Right renal pelvis (tissue), 4 donors: ENCODE measurements at places on chromosomes 6 and 20. TPM values are rescaled to one million over a fixed set of nuclear protein-coding genes. Genes with fewer than 3 reads are reported as not detected.

DNA sequence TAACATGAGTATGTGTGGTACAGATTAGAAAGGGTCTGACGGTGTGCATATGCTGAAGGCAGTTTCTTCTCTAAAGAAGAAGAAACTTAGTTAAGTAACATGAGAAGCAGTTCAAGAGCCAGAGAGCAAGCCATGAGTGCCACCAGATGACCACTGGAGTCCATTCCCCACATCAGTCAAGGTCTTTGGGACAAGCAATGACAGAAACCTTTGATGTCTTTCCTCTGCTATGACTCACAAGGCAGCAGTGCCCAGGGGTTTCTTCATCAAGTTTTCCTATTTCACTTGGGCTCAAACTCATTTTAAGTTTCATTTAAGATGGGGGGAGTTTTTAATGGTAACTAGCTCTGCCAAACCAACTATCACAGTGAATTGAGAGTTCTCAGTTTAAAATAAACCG is 303.8 kb upstream of the TBX18 start:
- no peak for DNase-seq

Gene LY6G5B
- 14.5 TPM for polyA plus RNA-seq

Gene BMP5
- 3.6 TPM for polyA plus RNA-seq

- DNase-seq = no peak
These were observed 212.1 kb upstream of the SOX4 start for GRCh38 chr6:21381331-21381963.

DNA sequence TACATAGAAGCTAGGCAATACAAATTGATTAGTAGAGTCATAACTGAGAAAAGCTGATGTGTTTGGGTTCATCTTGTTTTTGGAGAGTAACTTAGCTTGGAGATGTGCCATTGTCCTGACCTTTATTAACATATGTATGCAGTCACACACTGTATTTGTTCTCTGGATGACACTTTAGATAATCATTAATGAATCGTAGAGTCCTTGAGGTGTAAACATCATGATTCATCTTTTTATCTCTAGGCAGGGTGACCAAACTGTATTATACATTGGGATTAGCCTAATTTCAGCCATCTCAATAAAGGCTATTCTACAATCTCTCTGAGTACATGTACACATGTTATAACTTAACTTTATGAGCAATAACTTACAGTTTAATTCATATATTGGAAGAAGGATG is 3.6 kb upstream of the MTCL3 start:
- DNase-seq = no peak

- DNase-seq = no peak
These were observed 2.2 kb downstream of the APCDD1L start for GRCh38 chr20:58512808-58513552.

GRCh38 chr6:15985379-15985959 is 143.4 kb upstream of the MYLIP start:
- no peak for DNase-seq

DNA sequence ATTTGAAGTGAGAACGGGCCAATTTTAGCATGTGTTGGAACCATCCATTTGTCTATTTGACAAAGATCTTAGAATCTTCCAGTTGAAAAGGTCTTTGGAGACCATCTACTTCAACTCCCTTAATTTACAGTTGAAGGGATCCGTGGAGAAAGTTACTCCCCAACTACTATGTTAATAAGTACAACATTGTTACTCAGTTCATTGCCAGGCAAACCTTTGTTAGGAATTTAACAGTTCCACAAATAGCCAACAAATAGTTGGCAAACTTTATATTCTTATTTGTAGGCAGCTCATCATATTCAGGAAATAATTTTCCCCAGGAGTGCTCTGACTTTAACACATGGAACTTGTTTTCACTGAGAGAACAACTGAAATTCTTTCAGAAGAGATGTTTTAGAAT is 81.0 kb upstream of the FLRT3 start:
- no peak for DNase-seq

Gene GINS1
- 17.2 TPM for polyA plus RNA-seq

DNA sequence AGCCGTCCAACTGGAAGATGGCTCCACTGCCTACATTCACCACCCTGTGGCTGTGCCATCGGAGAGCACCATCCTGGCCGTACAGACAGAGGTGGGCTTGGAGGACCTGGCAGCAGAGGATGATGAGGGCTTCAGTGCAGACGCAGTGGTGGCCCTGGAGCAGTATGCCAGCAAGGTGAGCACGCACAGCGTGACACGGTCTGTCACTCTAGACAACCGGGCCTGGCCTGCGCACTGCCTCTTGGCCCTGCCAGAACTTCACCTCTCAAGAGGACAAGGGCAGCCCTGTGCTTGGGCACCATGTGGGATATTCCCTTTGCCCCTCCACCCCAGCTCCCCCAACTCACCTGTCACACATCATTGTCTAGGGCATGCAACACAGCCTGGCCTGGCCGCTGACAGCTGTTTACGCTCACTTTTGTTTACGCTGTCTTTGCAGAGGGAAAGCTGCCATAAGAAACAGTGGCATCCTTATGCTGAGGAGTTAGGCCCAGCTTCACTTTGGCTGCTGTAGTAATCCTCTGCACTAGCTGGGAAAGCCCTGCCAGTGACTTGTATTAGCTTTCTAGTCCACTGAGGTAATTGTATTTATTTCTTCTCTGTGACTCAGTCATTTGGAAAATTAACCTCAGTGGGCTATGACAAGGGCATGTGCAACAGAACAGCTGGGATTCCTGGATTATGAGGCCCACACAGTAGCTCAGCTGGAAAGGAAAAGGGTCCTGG is 9.8 kb upstream of the DEF6 start:
- no peak for DNase-seq

- DNase-seq = no peak
These were observed 10.4 kb upstream of the ZFAND3 start for GRCh38 chr6:37809197-37809543.

DNA sequence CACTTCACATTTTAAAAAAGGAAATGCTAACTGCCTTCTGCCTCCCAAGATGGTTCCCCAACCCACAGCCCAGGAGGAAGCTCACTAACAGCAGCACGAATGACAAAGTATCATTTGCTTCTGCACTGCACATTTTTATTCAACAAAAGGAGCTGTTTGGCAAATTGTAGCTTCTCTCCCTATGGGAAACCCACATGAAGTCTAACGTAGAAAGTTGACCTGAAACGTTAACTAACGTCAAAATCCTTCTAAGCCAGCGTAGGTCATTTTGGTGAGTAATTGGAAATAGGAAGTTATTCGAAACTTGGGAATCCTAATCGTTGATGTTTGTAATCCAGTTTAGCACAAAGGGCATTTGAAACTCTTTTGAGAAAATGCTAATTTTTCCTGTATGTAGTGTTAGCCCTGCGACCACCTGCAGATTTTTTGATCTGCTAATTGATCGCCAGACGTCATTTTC is 2.9 kb downstream of the SALL4 start:
- no peak for DNase-seq

- no peak for DNase-seq
These were observed 100.4 kb downstream of the AFG1L start for GRCh38 chr6:108395297-108395696.

DNA sequence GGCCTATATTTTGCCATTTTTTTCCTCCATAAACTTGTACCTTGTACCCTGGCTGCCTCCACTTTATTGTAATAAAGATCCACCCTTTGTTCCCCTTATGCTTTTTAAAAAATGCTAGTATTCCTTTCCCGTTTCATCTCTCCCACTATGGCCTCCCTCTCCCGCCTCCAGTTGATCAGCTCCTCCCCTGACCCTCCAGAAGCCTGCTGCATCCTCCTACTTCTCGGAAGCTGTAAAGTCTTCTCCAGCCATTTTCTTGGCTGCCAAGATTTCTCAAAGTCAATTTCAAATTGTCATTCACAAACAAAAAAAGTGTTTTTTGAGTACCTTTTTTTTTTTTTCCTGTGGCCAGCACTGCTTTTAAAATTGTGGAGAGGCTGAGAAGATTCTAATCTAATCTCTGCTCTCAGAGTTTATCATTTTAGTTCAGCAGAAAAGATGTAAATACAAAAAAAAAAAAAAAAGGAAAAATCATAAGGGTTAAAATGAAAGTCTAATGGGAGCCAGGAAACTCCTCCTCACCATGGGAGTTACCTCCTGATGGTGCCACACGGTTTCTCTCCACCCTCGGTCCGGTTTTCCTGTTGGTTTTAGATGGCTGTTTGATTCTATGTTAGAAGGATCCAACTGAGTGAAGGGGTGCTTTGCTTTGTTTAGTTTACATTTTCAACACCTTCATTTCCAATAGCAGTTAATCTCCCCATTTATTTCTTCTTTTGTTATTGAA is 103.0 kb upstream of the KCNK16 start:
- no peak for DNase-seq

Gene CALHM5
- 3.1 TPM for polyA plus RNA-seq

GRCh38 chr20:63074182-63074581 is 67.4 kb upstream of the BHLHE23 start:
- no peak for DNase-seq

Gene GRM1
- polyA plus RNA-seq = 0.20 TPM

Gene EYS
- 0.77 TPM for polyA plus RNA-seq

- no peak for DNase-seq
These were observed 2.5 kb downstream of the LY6G6D start for GRCh38 chr6:31717499-31718222.

GRCh38 chr20:57913156-57913930 is 203.5 kb upstream of the PMEPA1 start:
- DNase-seq = no peak

DNA sequence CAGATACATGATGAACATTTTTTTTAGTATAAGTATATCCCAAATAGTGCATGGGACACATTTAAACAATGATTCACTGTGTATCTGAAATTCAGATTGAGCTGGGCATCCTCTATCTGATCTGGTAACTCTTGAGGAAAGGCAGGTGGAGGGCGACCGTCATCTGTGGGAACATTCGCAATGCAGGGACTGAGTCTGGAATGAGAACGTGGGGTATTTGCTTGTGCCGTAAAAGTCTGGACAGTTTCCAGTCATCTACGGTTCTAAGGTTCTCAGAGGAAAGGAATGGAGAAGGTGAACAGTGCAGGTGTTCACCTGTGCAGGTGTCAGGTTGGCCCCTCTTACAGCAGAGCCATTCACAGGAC is 22.6 kb downstream of the CTCFL start:
- DNase-seq = no peak

GRCh38 chr6:99066044-99066443 is 118.3 kb upstream of the FBXL4 start:
- no peak for DNase-seq
